ENCODE measurements at places on chromosomes 2 and 18.
A peak's percentile ranks its signal among the peaks of the same experiment; 100 is the strongest.

- DNase-seq = no peak
These were observed 70.5 kb upstream of the TTC39C start for GRCh38 chr18:23943903-23944624.

- DNase-seq = no peak
These were observed 176.0 kb downstream of the ACKR3 start for GRCh38 chr2:236745420-236746210.

GRCh38 chr2:137190411-137191195 lies 425.3 kb downstream of the THSD7B start:
- no peak for DNase-seq

DNA sequence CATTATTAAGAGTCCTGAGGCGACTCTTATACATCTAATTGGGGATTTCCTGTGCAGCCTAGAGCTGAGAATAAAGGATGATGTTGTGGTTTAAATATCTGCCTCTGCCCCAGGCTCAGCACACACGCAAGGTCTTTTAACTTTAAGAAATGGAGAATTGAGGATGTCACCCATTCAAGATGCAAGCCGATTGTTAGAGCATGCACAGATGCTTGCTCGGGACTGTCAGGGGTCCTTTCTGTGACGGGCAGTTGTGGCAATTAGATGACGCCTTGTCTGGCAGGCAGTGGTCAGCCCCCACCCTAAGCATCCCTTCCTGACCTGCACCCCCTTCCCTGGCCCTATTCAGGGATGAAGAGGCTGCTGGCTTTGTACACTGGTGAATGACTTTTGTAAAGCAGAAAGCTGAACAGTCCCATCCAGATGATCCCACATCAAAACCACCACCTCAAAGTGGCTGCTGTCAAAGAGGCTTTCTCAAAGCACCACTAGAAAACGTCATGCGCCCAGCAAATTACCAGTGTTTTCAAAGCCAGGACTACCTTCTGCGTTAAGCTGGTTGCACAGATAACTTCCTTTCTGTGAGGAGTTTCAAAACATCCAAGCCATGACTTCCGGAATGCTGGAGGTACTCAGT lies 23.7 kb downstream of the FAM178B start:
- DNase-seq = peak; percentile 2

DNA sequence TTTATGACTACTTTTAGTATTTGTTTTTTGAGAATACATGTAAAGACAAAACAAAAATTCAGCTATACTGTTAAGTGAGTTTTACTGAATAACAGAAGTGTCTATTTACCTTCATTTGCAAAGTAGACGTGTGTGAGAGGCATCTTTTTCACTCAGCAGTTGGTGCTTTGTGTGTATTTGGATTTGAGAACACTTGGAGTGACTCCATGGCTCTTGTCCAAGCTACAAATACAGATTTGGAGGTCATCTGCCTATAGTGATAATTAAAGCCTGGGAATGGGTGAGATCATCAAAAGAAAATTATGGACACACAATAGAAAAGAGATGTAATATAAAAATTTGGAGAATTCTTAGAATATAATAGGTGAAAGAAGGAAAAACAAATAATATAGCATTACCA lies 6.2 kb downstream of the NAB1 start:
- DNase-seq = no peak

DNA sequence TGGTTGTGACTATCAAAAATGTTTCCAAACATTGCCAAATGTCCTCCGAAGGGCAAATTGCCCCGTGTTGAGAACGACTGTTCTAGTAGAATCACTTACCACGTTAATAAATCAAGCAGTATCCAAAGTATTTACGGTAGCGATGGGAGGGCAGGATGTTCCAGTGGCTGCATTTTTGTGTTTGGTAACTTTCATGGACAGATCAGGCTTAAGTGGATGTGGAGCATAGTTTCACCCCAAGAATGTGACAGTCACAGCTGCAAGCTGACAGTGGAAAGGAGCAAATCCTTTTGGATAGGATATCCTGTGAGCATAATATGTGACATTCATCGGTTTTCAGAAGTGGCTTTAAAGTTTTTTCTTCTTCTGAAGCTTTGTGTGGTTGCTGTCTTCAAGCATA lies 46.3 kb upstream of the DARS1 start:
- DNase-seq = no peak

DNA sequence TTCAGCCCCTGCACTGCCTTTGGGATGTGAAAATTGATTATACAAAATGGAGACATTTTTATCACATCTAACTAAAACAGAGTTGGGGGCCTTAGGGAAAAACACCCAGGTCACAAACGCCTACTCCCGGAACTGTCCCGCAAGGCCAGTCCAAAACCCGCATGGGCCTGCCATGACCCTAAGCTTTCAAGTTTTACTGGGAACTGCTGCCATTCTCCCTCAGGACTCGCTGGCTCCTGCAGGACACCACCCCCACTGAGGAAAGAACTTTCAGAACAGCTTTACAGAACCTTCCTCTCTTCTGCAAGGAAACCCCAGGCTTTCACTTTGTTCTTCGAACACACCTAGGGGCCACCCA lies 320.4 kb upstream of the HS6ST1 start:
- DNase-seq = no peak

GRCh38 chr2:151071382-151071781 lies 190.3 kb downstream of the RBM43 start:
- DNase-seq = no peak

DNA sequence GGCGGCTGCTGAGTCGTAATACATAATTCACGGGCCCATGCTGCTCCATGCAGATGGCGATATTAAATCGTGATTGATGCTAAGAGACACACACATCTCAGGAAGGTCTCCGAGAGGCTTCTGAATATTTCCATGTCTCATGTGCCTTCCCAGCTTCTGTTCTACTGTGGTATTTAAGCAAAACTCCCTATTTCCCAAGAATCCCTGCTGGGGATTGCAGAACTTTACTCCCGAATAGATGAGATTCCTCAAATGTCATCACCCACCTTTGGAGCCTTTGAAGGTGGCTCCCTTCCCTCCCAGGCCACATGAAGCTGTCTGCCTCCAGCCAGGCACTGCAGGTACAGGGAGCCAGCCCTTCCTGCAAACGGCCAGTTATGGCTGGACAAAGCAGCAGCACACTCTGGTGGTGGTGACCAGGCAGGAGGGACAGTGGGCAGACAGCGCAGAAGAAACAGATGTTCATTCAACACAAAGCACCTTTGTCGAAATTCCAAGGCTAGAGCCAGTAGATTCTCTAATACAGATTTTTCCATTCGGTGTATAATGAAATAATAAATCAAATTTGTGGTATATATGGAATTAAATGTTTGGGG lies 14.1 kb downstream of the NRP2 start:
- no peak for DNase-seq

GRCh38 chr18:22342625-22343024 lies 75.1 kb downstream of the CTAGE1 start:
- no peak for DNase-seq

GRCh38 chr2:239394346-239394945 lies 6.4 kb downstream of the HDAC4 start:
- DNase-seq = no peak

GRCh38 chr2:98463081-98463481 lies 18.4 kb downstream of the INPP4A start:
- no peak for DNase-seq

GRCh38 chr2:106572541-106573450 lies 85.6 kb downstream of the CD8B2 start:
- peak; percentile 16 for DNase-seq

- no peak for DNase-seq
These were observed 349.6 kb downstream of the ARL6IP6 start for GRCh38 chr2:153068052-153068451.

- no peak for DNase-seq
These were observed 98.2 kb upstream of the PMAIP1 start for GRCh38 chr18:59801576-59801975.

DNA sequence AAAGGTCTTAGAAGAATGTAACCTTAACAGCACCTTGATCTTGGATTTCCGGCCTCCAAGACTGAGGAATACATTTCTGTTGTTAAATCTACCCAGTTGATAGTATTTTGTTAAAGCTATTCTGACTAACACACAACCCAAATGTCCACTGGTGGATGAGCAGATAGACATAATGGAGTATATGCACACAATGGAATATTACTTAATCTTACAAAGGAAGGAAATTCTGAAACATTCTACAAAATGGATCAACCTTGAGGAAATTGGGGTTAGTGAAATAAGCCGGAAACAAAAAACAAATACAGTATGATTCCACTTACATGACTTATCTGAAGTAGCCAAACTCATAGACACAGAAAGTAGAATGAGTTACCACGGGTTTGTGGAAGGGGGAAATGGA lies 168.7 kb downstream of the ZNF804A start:
- DNase-seq = peak; percentile 31

DNA sequence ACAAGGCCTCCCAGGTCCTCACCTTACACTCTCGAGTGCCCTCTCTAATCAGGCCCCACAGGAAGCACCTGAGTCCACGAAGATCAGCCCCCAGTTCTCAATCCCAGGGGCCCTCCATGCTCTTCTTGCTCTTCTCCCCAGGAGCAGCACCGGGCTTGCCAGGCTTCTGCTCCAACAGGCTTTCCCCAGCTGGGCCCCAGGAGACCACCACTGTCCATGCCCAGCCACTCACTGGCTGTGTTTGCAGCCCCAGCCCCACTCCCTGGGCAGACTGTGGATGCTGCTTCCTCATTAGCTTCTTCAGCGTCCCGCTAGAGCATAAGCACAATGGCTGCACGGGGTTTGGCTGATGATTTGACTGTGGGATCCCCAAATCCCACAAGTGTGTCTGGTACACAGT lies 781.9 kb downstream of the GALR1 start:
- no peak for DNase-seq

DNA sequence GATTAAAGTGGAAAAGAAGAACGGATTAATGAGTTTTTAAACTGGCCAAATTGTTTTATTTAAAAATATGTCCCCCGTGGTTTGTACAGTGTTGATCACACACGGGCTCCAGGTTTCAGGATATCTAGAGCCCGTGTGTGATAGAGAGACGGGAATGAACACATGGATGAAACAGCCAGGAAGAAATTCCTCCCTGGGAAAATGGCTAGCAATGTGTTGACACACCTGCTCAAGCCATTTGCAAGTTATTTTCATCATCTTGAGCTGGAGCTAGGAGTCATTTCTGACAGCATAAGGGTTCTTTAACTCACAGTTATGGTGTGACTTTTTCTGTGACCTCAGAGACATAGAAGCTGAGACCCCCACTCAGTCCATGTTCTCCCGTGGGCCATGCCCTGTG lies 81.6 kb downstream of the LRRFIP1 start:
- DNase-seq = no peak

DNA sequence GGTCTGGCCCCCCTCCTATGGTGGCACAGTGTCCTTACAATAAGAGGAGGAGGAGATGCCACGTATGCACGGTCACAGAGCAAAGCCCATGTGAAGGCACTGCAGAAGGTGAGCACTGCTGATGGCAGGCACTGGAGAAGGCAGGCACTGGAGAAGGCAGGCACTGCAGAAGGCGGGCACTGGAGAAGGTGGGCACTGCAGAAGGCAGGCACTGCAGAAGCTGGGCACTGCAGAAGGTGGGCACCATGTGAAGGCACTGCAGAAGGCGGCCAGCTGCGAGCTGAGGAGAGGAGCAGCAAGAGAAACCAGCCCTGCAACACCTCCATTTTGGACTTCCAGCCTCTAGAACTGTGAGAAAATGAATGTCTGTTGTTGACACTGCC lies 46.3 kb downstream of the MEX3C start:
- no peak for DNase-seq

DNA sequence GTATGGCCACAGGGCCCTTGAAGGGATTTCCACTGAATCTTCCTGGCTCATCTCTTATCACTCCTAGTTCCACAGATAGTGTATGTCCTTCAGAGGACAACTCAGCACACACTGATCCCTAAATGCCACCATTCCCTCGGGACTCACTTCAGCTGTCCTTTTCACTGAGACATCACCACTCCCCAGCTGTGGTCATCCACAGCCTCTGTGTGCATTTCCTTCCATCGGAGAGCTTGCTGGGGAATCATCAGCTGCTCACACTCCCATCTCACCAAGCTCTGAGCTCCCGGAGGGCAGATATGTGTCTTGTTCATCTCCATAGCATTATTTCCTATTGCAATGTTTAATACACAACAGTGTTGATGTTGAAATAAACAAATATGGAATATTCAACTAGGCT lies 759.5 kb downstream of the RNF144A start:
- peak; percentile 25 for DNase-seq

GRCh38 chr2:41079011-41079410 lies 627.1 kb upstream of the SLC8A1 start:
- no peak for DNase-seq

- no peak for DNase-seq
These were observed 20.5 kb downstream of the GPR35 start for GRCh38 chr2:240645801-240646175.
